Urothelium cell line (cell line): ENCODE measurements at places on chromosomes 7 and 10.

DNA sequence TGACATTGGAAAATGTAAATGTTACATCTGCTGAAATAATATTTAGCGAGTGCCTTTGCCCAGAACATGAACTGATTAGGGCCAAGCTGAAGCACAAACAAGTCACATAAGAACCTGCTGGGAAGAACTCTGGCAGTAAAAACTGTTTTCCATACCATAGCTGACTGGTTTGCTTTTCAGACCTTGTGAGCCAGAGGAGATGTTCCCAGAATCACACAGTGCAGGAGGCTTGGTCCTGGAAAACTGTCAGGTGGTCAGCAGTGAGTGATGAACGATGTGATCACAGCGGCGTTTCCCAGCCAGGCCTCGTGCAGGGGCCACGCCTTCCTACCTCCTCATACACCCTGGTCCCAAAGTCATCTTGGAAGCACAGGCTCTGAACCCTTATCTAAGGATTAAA lies 164.2 kb upstream of the EEPD1 start:
- no peak for DNase-seq

DNA sequence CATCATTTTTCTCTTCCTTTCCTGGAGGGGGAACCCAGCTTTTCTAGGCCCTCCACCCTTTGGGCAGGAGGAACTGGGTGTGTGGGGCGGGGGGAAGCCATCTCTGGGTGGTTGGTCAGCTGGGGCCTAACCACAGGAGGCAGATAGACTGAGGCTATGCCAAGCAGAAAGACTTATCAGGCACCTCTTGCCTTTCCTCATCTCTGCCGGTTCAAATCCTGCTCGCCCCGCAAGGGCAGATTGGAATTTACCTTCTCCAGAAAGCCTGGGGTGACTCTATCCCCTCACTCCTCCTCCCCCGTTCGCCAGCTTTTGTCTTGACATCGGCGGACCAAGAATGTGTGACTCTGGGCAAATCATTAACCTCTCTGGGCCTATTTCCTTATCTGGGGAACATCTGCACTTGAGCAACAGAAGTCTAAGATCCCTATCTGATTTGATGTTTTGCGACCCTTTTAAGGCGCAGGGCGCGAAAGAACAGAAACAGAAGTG lies 584 bp upstream of the GARS1 start:
- peak; percentile 56 for DNase-seq

GRCh38 chr10:96637709-96638108 lies 50.9 kb upstream of the TM9SF3 start:
- no peak for DNase-seq

- no peak for DNase-seq
These were observed 8.0 kb upstream of the ZMIZ1 start for GRCh38 chr10:79060641-79061255.

GRCh38 chr10:125482637-125483036 lies 200.3 kb downstream of the TEX36 start:
- DNase-seq: no peak

- no peak for DNase-seq
These were observed 1177.1 kb upstream of the C7orf33 start for GRCh38 chr7:147413557-147413870.

DNA sequence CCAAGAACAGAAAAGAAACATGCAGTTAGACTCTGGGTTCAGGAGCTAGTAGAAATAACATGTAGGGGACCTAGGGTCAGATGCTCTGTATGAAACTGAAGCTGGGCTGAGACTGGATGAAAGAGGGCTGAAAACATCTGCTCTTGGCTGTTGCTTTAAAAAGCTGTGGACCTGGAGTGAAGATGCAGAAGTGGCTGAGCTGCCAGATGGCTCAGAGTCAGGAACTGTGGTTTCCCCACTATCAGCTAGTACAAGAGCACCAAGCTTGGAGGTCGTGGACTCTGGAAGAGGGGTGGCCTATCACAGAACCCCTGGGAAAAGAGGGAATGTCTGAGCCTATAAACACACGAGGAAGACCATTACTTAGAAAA lies 5.9 kb downstream of the ADK start:
- no peak for DNase-seq

- DNase-seq: no peak
These were observed 43.3 kb downstream of the GPR37 start for GRCh38 chr7:124722292-124722691.

DNA sequence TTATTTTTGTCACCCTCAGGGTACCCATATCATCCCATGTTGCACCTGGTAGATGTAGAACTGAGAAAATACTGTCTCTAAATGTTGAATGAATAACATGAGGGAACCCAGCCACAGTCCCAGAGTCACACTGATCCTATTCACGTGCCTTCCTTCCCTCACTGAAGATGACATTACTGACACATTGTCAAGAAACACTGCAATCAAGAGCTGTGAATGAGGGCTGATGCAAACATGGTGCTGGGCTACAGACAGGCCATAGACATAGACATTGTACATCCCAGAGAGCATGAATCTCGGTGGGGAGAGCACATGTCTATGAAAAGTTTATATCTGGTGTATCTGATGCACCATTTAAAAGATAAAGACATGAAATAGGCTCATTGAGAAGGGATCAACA lies 9.8 kb downstream of the SLC13A4 start:
- DNase-seq: no peak

DNA sequence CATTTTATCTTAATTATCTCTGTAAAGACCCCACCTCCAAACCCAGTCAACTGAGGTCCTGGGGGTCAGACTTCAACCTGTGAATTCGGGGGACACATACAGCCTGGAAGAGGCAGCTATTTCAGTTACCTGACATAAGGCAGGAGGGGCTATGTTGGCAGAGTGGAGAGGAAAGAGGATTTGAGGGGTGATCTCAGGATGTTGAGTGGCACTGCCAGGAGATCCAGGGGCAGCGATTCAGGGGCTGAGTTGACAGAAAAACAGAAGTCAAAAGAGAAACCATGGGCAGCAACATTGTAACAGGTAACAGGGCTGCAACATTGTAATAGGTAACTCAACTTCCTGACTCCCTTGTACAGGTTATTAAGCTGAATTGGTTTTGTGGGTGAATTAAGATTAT lies 162.6 kb downstream of the ADARB2 start:
- no peak for DNase-seq

- no peak for DNase-seq
These were observed 102.7 kb downstream of the FAM53B start for GRCh38 chr10:124641282-124642087.

- DNase-seq: no peak
These were observed 35.7 kb downstream of the TNS3 start for GRCh38 chr7:47546171-47546570.

- DNase-seq: no peak
These were observed 199.9 kb upstream of the ZMIZ1 start for GRCh38 chr10:78868861-78869260.

DNA sequence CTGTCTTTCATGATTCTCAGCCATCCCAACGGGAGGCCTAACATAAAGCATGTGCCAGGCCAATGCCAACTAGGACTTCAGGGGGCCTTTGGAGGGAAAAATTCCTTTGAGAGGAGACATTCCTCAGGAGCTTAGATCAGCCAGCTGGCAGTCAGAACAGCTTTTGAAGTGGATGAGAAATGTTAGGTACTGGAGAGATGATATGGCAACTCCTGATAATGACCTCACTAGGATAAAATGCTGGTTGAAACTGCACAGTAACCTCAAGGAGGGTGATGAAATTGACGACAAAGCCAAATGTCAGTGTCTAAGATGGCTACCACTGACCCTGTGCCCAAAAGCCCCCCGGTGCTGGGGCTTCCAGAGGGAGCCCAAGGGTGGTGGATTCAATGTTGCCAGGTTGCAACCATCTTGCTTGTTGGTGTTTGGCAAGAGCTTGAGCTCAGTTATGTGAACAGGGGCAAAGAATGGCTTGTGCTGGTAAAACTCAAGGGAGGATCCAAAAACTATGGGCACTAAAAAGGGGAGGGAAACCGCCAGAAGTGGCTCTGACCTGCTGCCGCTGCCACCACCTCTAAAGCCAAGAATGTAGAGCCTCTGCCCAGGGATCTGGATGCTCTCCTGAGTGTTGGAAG lies 121.2 kb downstream of the UBE2H start:
- peak; percentile 70 for DNase-seq

- DNase-seq: no peak
These were observed 62.1 kb downstream of the OR13A1 start for GRCh38 chr10:45253183-45253914.

DNA sequence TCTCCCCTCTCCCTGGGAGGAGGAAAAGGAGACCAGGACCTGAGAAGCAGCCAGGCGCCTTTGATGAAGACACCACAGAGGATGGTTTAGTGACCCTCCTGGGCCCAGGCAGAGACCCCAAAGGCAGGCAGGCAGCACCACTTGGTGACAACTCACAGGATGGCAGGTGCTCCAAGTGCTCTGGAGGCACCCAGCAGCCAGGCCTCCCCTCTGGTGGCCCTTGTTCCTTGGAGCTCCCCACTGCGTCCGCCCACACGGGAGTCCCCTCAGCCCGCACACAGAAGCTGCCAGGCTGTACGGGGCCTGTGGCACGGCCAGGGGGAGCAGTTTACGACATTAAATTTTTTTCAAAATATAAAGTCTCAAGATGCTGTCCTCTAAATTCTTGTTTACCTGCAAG lies 607.1 kb upstream of the FOXK1 start:
- DNase-seq: no peak

- no peak for DNase-seq
These were observed 245.0 kb downstream of the MGMT start for GRCh38 chr10:129712000-129712399.

DNA sequence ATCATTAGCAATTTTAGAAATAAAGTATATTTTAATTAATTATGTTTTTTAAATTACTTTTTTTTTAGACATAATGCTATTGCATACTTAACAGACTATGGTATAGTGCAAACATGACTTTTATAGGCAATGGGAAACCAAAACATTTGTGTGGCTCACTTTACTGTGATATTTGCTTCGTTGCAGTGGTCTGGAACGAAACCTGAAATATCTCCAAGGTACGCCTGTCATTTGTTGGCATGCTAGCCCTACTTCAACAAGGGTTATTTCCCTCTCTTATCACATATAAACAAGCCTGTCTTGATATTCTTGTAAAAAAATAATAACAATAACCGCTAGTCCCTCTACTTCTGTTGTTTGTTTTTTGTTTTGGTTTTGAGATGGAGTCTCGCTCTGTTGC lies 74.2 kb downstream of the TYW1B start:
- DNase-seq: no peak

DNA sequence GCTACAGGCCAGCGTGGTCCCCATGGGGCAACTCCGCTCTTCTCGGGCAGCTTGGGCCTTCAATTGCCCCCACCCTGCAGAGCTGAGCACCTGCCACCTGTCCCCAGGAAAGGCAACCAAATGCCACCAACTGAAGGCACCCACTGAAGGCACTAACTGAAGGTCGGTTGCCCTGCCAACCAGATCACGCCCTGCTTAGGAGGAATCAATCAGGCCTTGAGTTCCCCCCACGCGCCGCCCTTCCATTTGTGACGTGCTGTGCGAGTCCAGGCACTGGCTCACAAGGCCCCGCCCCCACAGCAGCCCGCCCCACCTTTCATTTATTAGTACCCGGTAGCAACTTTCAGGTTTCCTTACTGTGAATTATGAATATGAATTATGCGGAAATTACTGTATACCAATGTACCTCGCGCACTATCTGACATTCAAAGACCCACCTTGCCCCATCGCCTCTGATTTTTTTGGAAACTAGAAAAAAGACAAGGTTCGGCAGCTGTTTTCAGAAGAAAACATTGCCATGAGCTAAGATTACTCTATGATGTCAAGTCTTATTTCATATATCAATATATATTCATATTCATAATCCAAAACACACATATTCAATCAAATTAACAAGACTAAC lies 83.6 kb upstream of the ABI1 start:
- no peak for DNase-seq

DNA sequence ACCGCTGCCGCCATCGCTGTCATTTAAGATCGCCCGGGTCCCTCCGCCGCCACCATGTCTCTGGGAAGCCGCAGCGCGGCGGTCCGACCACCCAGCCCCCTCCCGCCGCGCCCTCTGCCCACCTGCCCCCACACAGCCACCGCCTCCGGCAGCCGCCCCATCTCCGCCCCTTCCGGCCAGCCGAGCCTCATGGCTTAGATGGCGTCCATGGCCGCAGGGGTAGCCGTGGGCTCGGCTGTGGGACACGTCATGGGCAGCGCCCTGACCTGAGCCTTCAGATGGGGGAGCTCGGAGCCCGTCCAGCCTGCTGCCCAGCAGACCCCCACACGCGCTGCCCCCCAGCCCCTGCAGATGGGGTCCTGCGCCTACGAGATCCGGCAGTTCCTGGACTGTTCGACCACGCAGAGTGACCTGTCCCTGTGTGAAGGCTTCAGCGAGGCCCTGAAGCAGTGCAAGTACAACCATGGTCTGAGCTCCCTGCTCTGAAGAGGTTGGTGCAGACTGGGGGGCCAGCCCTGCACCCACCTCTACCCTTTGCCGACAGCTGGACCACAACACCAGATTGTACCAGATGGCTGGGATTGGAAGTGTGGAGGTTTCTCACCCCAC lies 38.0 kb upstream of the TARP start:
- DNase-seq: no peak

- DNase-seq: no peak
These were observed 148.9 kb upstream of the SLC13A1 start for GRCh38 chr7:123348690-123349089.

- no peak for DNase-seq
These were observed 496.5 kb upstream of the MKI67 start for GRCh38 chr10:128622706-128623105.

DNA sequence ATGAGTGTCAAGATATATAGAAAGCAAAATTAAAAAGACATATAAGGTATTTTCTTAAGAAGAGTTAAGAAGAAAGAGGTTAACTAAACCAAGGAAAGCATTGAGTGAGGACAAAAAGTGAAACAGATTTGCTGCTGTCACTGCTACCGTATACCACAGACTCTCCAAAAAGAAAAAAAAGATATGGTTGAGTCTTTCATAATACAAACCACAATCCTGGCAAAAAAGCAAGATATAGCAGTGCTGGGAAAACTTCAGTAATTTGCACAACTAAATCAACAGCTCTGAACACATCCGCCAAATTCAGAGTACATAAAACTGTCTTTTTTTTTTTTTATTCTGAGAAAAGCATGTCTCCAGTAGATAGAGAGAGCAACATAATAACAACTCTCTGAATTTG lies 114.7 kb downstream of the ETV1 start:
- no peak for DNase-seq

- DNase-seq: no peak
These were observed 71.9 kb downstream of the WDR37 start for GRCh38 chr10:1128115-1128514.

DNA sequence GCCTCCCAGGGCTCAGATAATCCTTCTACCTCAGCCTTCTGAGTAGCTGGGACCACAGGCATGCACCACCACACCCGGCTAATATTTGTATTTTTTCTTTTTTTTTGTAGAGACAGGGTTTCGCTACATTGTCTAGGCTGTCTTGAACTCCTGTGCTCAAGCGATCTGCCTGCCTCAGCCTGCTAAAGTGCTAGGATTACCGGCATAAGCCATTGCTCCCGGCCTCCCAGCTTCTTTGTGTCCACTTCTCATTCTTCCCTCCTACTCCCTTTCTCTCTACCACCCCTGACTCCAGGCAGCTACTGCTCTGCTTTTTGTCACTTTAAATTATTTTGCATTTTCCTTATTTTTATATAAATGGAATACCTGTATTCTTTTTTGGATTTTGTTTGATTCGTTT lies 83.4 kb downstream of the PALS2 start:
- DNase-seq: no peak

GRCh38 chr10:110226543-110226925 lies 19.1 kb downstream of the MXI1 start:
- DNase-seq: peak; percentile 89
